ENCODE measurements at places on chromosomes 11 and 22.

GRCh38 chr11:119169282-119169719 lies 776 bp downstream of the NLRX1 start:
- DNase-seq: peak; percentile 67

DNA sequence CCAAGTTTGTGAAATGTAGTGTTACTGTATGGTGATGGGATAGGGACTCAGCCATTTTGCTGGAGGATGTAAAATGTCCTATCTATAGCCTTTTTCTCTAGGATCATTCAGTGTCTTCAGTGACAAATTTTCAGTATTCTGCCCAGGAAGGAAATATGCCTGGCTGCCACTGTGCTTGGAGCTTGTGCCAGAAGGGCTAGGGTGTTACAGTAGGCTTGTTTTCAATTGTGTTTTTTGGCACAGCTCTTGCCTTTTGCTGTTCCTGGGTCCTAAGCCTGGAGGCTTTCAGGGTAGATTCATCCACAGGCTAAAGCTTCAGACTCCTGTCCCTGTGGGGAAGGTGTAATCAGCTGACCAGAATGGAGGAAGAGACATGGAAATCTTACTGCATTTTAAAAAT lies 22.0 kb upstream of the PHOX2A start:
- DNase-seq: no peak

- DNase-seq: no peak
These were observed 51.0 kb downstream of the SYTL2 start for GRCh38 chr11:85759915-85760314.

GRCh38 chr22:35204807-35205775 lies 52.2 kb upstream of the HMGXB4 start:
- no peak for DNase-seq

GRCh38 chr22:50435291-50436014 lies 39.4 kb downstream of the SBF1 start:
- no peak for DNase-seq

DNA sequence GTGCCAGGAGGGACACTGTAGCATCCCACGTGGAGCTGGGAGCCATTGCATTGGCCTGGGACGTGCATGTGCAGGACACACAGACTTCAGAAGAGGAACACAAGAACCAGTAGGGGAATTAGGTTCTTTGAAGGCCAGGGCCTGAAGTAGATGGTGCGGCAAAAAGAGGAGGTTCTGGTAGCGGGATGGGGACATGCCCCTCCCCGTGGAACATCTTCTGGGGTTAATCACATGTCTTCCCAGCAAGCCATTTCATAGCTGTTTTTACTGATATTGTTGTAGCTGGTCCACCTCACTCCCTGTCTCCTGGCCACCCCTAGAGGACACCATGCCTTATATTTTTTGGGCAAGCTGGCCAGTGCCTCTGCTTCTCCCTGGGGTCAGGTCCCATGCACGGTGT lies 74.3 kb downstream of the SCN3B start:
- DNase-seq: no peak
